HL-60 (cell line): ENCODE measurements at places on chromosomes 3 and 15.
A peak's percentile ranks its signal among the peaks of the same experiment; 100 is the strongest.

DNA sequence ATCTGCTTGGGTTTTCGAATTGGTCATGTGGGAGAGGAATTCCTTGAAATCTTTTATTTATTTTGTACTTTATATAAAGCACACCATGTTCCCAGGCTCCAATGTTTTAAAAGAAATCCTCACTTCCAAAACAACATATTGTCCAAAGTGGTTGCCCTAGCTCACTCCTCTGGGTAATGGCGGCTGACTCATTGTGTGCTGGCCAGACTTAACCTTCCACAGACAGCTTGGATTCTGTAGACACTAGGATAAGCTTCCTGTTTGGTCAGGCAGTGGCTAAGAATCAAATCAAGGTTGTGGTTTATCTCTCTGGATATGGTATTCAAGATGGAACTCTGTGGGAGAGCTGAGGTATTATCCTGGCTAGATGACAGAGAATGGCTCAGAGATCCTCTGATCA, 55.8 kb upstream of the FAM98B start:
- DNase-seq: no peak

- DNase-seq: no peak
These were observed 79.5 kb downstream of the IQSEC1 start for GRCh38 chr3:12993517-12994356.

DNA sequence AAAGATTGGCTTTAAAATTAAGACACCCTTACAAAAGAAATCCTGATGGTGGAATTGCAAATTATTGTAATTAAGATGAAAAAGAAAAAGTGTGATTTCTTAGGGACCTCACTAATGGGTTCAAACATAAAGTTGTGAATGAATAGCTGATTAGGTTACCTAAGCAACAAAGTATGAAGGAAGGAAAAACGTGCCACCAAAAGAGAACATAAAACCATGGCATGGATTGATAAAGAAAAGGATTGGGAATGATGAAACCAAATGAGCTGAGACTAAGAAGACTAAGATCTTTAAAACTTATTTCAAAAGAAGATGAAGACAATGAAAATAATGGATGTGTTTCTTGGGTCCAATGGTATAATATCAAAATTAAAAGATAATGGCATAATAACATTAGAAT, 32.2 kb upstream of the GUCA1C start:
- no peak for DNase-seq

- DNase-seq: no peak
These were observed at the start of gene SOX2 for GRCh38 chr3:181711325-181712135. Gene SOX2 (plus strand): TSS chr3:181711925. CDS start chr3:181712361, 436 bp downstream.

DNA sequence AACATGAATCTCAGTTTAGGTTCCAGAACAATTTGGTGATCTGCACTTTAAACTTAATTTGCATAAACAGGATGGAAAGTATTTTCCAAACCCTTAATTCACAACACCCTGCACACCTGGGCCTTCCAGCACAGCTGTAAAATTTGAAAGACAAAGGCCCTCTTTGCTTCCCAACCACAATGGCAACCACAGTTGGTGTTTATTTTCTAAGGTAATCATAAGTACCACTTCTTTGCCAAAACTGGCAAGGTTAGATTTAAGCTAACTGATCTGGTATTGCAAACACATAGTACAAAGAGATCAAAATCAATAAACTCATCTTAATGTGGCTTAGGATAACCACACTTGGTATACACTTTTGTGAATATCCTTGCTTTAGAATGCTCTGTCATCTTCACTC, 4.1 kb downstream of the LRIG1 start:
- DNase-seq: no peak

- no peak for DNase-seq
These were observed 5.0 kb downstream of the CHCHD4 start for GRCh38 chr3:14119651-14120050.

DNA sequence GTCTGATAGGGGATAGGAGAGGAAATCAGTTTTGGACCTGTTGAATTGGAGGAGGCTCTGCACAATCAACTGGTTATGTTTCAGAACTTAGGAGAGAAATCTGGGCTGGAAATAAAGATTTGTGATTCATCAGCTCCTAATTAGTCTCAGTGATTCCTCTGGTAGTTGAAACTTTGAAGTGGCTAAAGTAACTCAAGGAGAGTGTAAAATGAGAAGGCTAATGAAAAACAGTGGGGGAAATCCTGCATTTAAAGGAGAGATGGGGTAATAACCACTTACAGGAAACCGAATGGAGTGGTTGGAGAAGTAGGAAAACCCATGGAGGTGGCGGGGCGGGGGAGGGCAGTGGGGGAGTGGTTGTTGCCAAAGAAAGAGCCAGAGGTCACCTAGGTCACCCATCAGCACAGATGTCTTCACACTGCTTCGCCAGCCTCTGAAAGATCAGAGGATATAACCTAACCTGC, 32.6 kb downstream of the MAP2K5 start:
- no peak for DNase-seq

DNA sequence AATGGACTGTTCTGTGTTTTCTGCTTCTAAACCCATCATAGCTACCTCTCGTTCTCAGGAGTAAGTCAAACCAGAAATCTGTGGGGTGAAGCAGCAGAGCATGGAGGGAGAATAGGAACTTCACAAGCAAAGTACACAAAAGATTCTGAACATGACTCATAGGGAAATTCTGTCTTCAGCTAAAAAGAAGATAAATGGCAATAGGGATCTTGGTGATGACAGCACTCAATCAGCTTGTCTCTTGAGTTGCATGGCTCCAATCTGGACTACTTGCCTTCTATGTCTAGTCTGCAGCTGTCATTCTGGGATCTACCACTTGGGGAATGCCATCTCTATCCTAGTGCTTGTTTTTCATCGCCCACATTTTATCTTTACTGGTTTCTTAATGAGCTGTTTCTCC, 13.5 kb upstream of the GRAMD1C start:
- DNase-seq: no peak

DNA sequence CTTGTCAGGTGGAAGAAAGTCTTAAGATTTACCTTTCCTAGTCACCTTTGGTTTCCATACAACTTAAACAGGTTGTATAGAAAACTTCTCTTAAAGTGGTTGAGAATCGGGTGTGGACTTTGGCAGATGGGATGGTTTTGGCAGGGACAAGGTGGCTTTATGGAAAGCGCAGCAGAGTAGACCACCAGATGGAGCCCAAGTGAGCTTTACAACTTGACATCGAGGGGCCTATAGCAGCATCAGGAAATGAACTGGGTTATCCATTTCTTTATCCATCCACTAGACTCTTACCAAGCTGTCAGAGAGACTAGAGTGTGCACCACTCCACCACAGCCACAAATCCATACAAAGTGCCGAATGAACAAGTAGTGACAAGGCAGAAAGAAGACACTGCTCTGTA, 85.3 kb upstream of the MBNL1 start:
- no peak for DNase-seq

DNA sequence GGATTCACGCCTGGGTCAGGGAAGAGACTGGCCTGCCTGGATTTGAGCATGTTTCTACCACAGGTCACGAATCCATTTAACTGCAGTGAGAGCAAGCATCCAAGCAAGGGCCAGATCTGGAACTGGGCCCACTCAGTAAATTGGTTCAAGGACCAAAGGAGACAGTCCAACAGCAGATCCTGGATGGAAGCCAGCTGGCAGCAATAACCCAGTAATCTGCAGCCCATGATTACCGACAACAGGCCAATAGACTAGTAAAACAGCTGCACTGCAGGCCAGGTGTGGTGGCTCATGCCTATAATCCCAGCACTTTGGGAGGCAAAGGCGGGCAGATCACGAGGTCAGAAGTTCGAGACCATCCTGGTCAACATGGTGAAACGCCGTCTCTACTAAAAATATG, 11.8 kb downstream of the SAMD7 start:
- no peak for DNase-seq

DNA sequence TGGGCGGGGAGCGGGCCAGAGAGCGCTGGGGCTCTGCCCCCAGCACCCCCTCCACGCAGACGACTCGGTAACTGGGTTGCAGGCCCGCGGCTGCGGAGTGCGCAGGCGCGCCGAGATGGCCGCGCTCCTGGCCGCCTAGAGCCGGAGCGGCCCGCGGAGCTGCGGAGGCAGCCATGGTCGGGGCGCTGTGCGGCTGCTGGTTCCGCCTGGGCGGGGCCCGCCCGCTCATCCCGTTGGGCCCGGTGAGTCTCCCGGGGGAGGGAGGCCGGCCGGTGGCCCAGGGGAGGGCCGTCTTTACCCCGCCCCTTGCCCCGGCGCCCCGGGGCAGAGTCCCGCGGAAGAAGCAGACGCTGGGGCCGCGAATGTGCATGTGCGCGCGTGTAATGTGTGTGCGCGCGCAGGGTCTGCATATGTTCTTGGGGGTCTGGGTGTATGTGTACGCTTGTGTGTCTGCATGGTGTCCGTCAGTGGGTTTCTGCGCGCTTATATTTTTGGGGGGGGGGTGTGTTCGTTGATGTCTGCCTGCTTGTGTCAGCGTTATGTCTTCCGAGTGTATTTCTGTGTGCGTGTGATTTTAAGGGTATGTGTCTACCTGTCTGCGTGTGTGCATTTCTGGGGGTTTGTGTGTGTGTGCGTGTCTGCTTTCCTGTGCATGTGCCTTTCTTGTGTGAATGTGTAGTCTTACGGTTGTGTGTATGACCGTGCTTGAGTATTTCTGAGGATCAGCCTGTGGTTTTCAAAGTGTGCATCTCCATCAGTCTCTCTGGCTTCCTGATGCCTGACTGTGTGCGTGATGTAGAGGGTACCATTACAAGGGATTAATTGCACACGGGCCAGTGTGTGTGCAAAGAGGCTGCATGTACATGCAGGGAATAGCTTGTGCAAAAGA, at the start of gene ABHD14A:
ABHD14A (plus strand) TSS at position 102 of the 889 bp plus-strand sequence; CDS start at position 174, 72 bp downstream.
- peak; percentile 59 for DNase-seq

GRCh38 chr3:140576449-140576848, 101.4 kb upstream of the TRIM42 start:
- no peak for DNase-seq

DNA sequence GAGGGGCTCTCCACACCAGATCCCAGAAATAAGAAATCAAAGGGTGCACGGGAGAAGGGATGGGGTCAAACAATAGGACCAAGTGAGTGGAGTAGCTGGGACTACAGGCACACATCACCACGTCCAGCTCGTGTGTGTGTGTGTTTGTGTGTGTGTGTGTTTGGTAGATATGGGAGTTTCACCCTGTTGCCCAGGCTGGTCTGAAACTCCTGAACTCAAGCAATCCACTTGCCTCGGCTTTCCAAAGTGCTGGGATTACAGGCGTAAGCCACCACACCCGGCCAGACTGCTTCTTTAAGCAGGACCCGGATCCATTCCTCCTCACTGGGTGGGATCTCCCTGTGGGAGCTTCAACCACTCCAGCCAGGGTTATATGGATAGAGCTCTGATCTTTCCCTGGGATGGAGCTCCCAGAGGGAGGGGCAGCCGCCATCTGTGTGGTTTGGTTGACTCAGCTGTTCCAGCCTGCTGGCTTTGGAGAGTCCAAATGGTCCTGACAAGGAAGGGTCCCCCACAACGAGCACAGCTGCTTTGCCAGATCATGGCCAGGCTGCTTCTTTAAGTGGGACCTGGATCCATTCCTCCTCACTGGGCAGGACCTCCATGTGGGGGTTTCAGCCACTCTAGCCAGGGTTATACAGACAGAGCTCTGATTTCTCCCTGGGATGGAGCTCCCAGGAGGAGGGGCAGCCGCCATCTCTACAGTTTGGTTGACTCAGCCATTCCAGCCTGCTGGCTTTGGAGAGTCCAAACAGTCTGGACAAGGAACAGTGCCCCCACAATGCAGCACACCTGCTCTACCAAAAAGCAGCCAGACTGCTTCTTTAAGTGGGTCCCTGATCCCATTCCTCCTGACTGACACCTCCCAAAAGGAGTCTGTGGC, 9.1 kb upstream of the AVEN start:
- DNase-seq: no peak

DNA sequence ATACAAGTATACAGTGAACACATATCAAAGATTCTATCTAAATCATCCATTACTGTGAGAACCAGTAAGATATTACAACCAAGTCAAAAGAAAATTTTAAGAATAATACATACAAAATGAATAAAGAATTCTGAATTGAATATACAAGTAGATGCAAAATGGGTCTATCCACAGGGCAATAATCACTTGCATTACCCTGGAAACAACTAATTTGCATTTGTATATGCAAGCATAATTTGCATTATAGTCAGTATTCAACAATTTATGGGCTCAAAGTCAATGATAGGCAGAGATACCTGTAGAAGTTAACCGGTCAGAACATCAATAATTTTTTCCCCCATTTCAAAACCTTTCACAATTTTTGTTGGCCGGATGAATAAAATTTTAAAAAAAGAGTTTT, 512.2 kb upstream of the ALCAM start:
- no peak for DNase-seq

- no peak for DNase-seq
These were observed 2.1 kb downstream of the LSAMP start for GRCh38 chr3:116443191-116443661.

- DNase-seq: no peak
These were observed 144.4 kb downstream of the KCNAB1 start for GRCh38 chr3:156264771-156265170.
